ENCODE measurements at places on chromosomes 6 and 20.
A peak's percentile ranks its signal among the peaks of the same experiment; 100 is the strongest.

GRCh38 chr6:139973669-139974344 lies 599.4 kb upstream of the CITED2 start:
- DNase-seq: no peak

GRCh38 chr6:155364844-155365437 lies 50.7 kb upstream of the TFB1M start:
- no peak for DNase-seq

DNA sequence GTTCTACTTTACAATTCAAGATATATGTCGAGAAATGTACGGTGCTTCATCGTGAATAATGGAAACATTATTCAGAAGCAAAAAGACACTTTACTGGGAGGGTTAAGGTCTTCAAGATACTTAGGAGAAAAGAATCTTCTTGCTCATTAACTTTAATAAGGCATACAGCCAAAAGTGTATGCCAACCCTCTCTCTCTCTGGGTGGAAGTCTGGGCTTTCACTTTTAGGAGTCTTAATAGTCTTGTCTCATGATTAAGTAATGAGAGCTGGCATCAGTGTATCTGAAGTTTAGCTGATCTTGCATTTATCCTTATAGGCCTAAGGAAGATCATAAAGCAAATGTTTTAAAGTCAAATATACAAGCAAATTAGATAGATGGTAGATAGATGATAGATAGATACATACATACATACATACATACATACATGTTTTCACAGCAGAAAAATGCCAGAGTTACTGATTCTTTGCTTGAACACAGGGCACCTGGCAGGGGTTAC lies 21.5 kb downstream of the OLIG3 start:
- DNase-seq: no peak

GRCh38 chr6:82017288-82017687 lies 230.3 kb downstream of the IBTK start:
- no peak for DNase-seq

DNA sequence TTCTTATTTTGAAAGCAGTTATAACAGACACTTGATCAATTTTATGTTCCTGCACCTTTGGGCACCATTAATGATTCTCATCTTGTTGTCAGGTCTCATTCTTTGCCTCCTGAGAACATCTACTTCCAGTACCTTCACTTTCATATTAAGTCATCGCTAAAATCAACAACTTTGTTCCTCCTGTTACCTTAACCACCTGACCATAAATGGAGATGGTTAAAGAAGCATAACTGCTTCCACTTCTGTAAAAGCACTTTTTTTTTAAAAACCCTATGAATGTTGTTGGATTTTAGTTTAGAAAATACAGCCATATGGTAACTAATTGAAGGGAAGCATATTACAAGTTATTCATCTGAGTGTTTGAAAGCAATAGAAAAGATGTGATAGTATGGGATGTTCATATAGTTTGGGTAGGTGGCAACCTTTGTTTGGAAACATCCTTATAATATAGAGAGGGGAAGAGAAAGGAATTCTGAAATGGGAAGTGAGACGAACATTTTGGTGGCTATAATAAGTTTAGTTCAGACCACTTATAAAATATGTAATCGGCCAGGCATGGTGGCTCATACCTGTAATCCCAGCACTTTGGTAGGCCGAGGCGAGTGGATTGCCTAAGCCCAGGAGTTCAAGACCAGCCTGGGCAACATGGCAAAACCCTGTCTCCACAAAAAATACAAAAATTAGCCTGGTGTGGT lies 53.9 kb downstream of the AFG1L start:
- peak; percentile 55 for DNase-seq

GRCh38 chr6:80445751-80446150 lies 339.3 kb downstream of the BCKDHB start:
- no peak for DNase-seq

DNA sequence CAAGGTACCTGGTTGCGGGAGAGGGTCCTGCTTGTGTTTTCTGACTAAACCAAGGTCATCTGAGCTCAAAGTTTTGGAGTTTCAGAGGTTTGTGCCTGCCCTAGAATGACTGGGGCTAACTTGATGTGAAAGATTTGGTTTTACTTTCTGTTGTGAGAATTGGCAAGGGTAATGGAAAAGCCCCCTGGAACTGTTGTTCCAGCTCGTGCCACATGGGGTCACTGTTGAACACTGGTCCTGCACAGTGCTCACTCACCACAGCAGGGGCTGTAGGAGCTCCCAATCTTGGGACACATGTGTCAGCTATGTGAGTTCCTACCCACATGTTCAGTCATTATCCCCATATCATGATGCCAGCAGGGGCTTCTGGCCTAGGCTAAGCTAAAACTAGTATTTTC lies 6.5 kb downstream of the TGM6 start:
- peak; percentile 12 for DNase-seq

GRCh38 chr6:3340894-3341293 lies 82.1 kb downstream of the PSMG4 start:
- DNase-seq: no peak

DNA sequence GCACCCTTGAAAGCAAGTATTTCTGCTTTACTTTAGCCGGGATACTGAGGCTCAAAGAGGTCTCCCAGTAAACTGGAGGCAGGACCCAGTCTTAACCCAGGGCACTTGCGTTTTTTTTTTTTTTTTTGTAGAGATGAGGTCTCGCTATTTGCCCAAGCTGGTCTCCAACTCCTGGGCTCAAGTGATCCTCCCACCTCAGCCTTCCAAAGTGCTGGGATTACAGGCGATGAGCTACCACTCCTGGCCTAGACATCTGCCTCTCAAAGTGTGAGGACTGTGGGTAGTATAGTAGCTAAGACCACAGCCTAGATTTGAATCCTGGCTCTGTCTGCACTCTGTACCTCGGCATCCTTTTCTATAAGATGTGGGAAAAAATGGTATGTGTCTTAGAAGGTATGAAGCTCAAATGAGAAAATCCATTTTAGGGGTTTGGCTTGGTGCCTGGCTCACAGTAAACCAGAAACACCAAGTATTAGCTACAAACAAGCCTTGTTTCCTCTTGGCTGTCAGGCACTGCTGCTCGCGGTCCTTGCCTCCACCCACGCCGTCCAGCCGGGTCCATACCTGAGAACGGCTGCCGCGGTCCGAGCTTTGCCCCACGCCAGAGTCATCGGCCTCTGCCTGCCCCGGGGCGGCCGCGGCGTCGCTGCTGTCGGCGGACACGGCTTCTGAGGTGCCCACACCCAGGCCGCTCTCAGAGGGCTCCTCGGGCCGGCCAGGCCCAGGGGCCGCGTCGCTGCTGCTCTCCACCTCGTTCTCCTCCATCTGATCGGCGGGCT lies 1.2 kb downstream of the ZNF335 start:
- peak; percentile 20 for DNase-seq

DNA sequence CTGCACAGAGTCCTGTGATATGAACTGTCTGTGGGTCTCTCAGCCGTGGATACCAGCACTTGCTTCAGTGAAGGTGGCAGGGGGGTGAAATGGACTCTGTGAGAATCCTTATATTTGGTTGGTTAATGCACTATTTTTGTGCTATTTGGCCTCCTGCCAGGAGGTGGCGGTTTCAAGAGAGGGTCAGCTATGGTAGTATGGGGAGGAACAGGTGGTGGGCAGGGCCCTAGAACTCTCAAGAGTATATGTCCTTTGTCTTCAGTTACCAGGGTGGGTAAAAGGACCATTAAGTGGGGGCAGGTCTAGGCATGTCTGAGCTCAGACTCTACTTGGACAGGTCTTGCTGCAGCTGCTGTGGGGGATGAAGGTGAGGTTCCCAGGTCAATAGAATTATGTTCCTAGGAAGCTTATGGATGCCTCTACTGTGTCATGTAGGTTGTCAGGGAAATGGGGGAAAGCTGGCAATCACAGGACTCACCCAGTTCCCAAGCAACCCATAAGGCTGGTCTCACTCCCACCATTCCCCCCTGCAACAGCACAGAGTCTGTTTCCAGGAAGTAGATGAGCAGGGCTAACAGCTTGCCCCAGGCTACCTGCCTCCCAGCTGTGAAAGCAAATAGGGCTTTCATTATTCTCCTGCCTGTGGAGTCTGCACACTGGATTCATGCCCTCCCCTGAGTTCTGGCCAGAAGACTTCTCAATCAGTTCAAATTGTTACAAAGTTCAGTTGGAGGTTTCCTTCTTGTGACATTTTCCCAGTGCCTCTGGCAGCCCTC lies 56.8 kb upstream of the PHIP start:
- DNase-seq: no peak

GRCh38 chr6:331622-332521 lies 39.6 kb downstream of the DUSP22 start:
- DNase-seq: no peak

- no peak for DNase-seq
These were observed 86.4 kb upstream of the NOX3 start for GRCh38 chr6:155542036-155542435.

- DNase-seq: no peak
These were observed 87.7 kb upstream of the HMGCLL1 start for GRCh38 chr6:55666606-55667225.

DNA sequence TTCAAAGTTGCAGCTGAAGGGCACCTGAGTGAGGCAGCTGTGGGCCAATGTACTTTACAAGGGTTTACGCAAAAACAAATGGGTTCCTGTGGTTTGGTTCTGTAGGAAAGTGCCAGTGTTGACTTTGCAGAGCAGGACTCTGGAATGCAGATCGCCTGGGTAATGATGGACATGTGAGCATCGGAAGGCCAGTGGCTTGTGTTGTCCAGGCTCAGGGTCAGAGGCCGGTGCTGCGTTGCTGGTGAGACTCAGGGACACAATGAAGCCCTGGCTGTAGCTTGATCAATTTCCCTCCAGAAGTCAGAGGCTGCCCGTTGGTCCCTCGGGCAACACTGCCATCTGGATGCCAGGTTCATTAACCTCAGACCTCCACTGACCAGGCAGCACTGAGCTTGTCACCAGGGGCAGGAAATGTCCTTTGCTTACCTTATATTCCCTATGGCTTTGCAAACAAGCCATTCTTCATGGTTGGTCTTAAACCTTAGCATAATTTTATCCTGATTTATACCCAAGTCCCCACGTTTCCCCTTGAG lies 753.4 kb downstream of the QKI start:
- no peak for DNase-seq

DNA sequence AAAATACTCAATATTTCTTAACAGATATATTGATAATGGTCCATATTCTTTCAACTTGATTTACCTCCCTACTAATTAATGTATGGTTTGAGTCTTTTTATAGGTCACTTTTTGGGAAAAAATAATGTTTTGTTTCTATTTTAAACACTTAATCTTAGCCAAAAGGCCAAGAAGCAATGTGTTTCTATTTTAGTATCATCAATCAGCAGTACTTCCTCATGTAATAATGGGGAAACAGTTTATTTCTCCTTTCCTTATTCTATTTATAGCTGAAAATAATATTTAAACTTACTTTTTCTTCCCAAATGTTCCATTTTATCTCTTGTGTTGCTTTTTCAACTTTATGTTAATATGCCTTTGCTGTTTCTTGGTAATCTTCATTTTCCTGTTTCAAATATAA lies 295.1 kb downstream of the ALDH8A1 start:
- DNase-seq: no peak

DNA sequence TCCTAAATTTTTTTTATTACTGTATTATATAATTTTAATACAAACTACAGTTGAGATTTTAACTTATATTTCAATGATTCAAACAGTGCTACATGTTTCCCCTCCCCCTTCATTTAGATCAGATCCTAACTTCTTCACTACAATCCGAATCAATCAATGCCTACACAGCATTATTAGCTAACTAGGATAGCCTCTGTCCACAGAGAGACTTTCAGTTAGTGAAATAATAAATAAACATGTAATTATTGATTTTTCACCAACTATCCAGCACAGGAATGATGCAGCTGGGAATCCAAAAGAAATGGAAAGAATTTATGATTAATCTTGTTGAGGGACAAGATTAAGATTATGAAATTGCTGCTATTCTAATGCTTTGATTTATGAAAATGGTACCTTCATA lies 163.7 kb downstream of the PHF3 start:
- no peak for DNase-seq

GRCh38 chr6:13624871-13625288 lies 9.7 kb downstream of the NOL7 start:
- no peak for DNase-seq

DNA sequence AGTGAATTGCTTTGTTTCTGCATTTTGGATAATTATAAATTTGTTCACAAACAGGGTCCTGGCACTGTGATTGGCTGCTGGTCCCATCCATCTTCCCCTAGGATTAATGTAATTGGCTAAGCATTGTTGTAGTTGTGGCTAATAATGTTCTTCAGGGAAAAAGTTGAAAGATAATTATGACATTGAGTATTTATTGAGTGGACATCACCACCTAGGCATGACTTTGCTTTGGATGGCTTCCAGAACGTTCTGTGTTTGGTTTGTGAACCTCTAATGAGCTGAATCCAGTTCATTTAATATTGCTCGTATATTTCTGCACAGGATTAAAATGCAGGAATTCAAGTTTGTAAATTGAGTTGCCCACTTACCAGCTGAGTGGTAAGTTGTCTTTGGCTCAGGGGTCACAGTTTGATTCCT lies 55.1 kb downstream of the ARID1B start:
- no peak for DNase-seq

- DNase-seq: no peak
These were observed 59.3 kb downstream of the DLL1 start for GRCh38 chr6:170231293-170232185.

GRCh38 chr6:157946865-157947532 lies 34.7 kb upstream of the SYNJ2 start:
- no peak for DNase-seq

DNA sequence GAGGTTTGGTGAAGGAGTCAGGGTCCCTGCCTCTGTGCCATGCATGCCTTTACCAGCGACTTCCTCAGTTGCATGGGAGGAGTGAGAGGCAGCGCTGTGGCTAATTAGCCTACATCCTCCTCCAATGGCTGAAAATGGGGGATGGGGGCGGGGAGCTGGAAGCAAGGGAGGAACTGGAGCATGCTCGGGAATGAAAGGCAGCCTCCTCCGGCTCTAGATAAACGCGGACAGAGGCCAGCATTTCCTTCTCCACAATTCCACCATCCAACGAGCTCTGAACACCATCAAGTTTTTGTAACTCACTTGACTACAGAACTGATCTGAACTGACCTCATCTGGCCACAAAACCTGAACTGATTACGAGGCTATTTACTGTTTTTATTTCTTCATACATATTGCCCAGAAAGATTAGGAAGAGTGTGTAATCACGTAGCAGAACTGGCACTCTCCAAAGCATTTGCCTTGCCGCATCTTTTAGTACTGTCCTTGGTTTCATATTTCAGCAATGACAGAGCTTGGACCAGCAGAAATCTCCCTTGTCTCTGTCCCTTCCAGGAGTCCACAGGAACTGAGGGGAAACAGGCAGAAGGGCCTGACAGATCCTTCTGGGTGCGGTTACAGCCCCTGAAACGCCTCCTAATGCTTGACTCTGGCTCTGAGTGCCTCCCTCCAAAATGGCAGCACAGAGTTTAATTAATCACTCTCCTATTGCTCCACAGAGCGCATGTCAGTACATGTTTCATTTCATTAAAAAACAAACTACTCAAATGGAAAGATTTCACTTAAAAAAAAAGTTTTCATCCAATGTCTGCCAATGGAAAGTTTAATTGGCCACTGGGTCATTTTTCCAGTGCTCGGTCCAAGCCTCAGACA lies 58.2 kb upstream of the TRAF3IP2 start:
- DNase-seq: no peak

GRCh38 chr6:141598487-141598886 lies 534.2 kb upstream of the GJE1 start:
- no peak for DNase-seq

GRCh38 chr6:62283365-62283764 lies 2.7 kb downstream of the KHDRBS2 start:
- DNase-seq: no peak

- no peak for DNase-seq
These were observed 11.8 kb downstream of the B4GALT5 start for GRCh38 chr20:49701916-49702315.

- no peak for DNase-seq
These were observed 35.1 kb downstream of the MAP3K5 start for GRCh38 chr6:136757150-136757549.

GRCh38 chr6:72741083-72741482 lies 119.2 kb downstream of the KCNQ5 start:
- DNase-seq: no peak

All from memory B cell (primary cell).